ENCODE measurements at places on chromosomes 5 and 9.
A peak's percentile ranks its signal among the peaks of the same experiment; 100 is the strongest.

DNA sequence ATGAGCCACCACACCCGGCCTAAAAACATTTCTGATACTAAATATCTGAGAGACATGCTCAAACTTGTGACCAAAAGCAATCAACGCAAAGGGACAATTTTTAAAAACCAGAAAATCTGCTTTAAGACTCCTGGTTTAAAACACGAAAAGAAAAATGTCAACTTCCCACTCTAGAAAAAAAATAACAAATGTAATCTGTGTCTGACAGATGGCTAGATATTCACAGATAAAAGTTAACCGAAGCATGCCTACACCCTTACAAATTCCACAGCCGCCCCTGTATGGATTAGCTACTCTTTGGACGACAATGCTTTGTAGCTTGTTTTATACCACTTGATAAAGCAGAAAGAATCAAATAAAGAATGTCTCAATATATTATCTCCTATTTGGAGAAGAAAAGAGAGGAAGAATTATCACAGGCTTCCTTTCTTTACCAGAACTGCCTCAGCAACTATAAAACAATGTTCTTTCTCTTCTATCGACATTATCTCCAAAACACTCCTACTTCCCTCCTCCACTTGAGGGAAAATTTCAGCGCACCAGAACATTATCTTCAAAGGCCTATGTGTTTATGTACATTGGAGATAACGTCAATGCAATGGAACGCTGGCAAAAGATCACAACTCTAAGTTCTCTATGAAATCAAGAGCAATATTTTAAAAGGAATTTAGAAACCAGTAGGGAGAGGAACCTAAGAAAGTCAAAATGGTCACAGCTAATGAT lies 26.2 kb downstream of the CEMIP2 start:
- no peak for DNase-seq

DNA sequence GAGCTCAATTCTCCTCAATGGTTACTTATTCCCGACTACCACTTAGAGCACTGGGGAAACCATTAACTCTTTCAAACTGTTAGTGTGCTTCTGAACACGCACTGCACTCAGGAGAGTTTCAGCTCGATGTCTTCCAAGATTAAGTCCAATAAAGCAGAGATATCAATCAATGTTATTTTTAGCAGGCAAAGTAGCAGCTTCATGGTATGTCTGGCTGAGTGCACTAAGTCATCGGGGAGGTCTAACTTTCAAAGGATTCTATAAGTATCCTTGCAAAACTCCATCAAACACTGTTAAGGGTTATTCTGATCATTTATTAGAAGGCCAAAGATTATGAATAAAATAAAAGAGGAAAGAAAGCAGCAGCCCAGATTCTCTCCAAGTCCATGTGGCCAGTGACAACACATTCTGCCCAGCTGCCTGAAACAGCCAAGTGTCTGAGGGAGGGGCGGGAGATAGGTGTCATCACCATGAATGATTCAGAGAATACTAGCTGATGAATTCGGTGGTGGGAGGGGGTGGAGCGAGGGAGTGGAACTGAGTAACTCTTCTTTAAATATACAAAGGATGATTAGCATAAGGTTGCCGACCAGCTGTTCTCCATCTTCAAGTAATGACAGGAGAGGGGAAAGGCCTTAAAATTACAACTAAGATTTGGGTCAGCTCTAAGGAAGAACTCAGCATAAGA lies 21.3 kb downstream of the NREP start:
- no peak for DNase-seq

DNA sequence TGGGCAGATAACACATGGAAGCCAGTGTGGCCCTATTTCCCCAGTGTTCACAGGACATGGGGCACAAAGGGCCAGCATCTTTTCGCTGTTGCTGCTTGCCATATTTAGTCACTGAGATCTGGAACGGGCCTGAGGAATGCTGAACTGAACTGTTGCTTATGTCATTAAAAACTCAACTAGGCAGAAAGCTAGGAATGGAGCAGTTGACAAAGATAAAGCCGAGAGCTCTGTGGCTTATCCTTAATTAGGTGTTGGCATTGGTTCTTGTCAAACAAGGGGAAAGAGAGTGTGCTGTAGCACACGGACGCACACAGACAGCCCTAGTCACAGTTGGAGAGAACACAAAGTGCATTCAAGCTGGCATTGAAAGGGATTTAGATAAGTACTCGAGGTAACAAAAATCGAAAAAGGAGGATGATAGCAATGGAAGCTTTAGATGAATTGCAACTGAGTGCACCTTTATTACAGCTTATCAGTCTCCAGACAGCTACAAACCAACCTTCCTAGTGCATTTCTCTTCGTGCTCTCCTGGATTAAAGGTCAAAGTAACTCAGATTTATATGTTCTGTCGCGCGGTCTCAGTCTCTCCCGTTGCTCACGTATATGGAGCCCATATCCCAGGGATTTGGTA lies 450.2 kb upstream of the ZNF608 start:
- peak; percentile 51 for DNase-seq

- no peak for DNase-seq
Measured at GRCh38 chr9:113480612-113481011, 17.1 kb downstream of the RGS3 start.

DNA sequence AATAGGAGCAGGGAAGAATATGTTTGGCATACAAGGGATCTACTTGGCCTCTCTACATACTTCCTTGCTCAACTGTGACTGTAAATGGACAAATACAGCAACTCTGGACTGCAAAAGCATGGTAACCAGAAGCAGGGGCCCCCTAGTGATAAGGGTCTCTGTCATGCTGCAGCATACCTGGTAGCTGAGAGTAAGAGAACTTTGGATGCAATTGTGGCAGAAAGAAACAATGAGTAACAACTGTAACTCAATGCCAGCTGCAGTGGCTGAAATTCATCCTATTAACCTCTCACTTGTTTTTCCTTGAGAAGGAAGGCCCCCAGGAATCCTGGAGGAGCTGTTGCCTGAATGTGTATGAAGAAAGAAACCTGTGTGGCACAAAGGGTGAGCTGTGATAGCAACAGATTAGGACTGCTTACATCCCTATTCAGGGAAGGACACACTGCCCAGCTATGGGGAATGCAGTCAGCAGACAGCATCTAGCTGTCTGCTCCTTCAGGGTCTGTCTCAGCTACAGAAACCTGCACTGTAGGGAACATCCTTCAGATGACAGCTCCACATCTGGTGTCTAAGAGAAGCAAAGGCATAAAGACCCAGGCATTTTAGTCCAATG lies 468.1 kb upstream of the ACTBL2 start:
- no peak for DNase-seq

- DNase-seq, result no peak
Measured at GRCh38 chr9:115944166-115944948, 209.2 kb upstream of the PAPPA start.

GRCh38 chr5:122674385-122674784 lies 100.5 kb upstream of the SNX2 start:
- DNase-seq, result no peak

- DNase-seq, result no peak
Measured at GRCh38 chr5:173139631-173140030, 4.7 kb upstream of the BNIP1 start.

DNA sequence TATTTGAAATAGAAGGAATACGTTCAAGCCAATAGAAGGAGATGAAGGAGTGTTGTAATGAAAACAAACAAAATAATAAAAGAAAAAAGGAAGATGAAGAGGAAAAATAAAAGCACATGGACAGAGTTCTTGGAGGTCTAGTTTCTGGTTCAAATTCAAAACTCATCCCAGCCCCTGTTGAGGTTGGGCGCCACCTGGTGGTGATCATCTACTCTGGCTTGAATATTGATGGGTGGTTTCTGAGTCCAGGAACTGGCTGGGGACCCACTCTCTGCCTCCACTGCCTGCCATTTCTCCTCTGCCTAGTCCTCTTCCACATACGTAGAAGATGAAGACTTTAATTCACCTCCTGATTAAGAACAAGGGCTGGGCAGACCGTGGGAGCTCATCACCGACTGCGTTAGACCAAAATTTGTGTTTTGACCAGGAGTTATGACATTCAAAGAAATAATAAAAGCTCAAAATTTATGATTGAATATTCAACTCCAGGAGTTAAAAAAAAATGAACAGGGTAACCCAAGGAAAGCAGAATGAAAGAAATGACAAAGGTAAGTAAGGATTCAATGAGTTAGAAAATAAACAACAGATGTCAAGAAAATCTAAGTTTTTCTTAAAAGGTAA lies 99.0 kb upstream of the SLC1A3 start:
- peak; percentile 69 for DNase-seq

DNA sequence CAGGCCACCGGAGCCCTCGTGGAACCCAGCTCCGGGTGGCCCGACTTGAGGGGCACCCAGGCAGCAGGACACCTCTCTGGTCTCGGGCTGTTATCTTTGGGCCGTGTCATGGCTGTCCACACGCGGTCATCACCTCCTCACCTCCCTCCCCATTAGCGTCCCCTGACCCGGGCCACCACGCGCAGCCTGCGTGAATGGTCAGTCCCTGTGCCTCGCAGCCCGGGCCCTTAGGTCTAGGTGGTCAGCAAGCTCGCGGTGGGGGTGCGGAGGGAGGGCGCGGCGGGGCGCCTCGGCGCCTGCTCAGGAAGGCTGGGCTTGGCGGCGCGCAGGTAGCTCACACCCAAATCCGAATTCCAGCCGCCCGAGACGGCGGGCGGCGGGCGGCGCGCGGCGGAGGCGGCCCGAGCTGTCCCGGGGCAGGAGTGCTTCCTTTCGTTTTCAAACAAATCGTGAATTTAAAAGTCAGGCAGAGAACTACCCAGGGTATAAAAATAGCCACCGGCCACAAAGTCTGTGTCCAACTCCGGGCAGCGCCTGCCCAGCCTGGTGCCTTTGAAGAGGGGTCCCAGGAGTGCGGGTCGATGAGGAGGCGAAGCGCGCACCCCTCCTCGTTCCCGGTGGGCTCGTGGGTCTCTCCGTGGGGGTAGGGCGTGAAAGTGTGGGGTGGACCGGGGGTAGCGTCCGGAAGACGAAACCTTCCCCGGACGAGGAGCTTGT lies 1.0 kb upstream of the RXRA start:
- DNase-seq, result no peak

DNA sequence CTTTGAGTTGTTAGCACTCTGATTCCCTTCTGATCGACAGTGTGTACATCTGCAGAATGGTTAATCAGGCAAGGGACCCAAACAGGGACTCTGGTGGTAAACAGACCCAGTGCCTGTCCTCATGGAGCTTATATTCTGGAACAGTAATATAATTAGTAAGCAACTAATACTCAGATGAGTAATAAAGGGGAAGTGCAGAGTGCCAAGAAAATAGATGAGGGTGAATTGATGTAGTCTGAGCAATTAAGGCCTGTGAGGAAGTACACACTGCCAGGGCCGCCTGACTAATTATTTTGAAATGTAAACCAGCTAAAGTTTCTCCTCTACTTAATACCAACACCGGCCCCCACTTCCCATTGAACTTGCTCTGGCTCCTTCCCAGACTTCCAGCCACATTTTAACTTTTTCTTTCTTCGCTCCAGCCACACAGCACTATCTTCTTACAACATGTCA lies 4.2 kb downstream of the DHX29 start:
- DNase-seq, result no peak

DNA sequence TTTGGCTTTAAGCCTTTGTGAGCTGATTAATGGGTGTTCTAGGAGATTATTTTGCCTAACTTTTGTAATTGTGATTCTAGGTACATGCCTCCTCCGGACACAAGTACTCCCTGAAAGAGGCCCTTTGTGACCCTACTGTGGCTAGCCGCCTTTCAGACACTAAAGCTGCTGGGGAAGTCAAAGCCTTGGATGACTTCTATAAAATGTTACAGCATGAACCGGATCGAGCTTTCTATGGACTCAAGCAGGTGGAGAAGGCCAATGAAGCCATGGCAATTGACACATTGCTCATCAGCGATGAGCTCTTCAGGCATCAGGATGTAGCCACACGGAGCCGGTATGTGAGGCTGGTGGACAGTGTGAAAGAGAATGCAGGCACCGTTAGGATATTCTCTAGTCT lies 13.6 kb downstream of the ITGA1 start:
- peak; percentile 18 for DNase-seq

DNA sequence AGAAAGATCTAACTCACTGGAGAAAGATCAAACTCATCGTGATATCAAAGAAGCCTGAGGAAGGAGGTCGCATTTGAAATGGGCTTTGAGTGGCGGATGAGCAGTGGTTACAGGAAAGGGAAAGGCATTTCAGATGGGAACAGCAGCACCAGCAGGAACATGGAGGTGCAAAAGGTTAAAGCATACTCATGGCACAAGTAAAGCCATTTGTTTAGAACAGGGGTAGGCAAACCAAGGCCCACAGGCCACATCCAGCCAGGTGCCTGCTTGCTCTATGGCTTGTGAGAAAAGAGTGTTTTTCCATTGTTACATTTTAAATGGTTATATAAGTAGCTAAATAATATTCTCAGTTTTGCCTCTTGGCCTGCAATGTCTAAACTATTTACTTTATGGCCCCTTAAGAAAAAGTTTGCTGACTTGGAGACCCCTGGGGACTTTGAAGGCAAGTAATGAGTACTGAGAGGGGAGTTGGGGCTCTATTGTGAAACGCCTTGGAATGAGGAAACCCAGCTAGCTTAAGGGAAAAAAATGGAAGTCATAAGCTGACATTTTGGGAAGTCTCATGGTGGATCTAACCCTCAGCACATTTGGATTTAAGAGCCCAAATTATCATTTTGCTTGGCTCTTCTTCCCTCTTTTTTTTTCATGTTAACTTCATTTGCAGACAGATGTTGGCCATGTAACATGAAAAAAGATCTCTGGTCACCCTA lies 211.1 kb downstream of the NR3C1 start:
- no peak for DNase-seq

GRCh38 chr5:431711-432050 lies 11.3 kb upstream of the EXOC3 start:
- DNase-seq, result no peak

DNA sequence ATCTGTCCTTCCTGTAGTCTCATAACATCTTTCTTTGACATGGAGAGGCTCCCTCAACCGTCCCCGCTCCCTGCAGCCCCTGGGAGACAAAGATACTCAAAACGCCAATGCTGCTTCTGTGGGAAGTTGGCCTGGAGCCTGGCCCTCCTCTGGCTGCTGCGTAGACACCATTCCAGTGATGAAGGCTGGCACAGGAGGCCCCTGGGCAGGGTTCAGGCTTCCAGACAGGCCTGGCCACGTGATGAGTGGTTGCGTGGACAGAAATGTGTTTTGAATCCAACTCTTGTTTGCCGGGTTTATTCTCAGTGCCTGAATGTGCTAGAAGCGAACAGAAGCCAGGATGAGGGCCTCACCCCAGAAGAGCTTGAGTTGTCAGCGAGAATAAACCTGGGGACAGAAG lies 43.2 kb upstream of the NKX2-5 start:
- no peak for DNase-seq

DNA sequence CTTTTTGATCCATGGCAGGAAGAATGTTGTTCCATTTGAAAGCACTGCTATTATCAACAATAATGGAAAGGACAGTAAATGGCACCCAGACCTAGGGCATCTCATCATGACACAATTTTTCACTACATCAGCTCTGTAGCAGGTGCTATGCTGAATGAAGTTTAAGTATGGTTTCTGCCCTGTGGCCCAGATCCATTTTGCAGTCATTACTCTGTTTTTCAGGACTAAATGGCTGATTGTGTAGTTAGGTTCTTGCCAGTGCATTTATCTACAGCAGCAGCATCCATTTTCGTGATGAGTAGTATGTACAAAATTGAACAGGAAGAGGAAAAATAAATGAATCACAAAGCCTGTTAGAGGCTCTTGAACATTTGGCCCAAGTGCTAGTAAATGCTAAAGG lies 270.5 kb upstream of the CD180 start:
- DNase-seq, result no peak

- no peak for DNase-seq
Measured at GRCh38 chr5:78689540-78690252, 41.1 kb upstream of the LHFPL2 start.

- DNase-seq, result no peak
Measured at GRCh38 chr5:5188376-5189050, 48.4 kb downstream of the ADAMTS16 start.

- no peak for DNase-seq
Measured at GRCh38 chr9:128887914-128888350, 6.0 kb downstream of the LRRC8A start.

Data from neuronal stem cell (in vitro differentiated cells).